ENCODE measurements at places on chromosomes 13 and 19. TPM values are rescaled to one million over a fixed set of nuclear protein-coding genes. Genes with fewer than 3 reads are reported as not detected.

Gene ZNF611
- total RNA-seq: 21.1 TPM

Gene IL12RB1
- total RNA-seq: 3.8 TPM

Gene FFAR1
- total RNA-seq: not detected

Gene MCEMP1
- not detected for total RNA-seq

DNA sequence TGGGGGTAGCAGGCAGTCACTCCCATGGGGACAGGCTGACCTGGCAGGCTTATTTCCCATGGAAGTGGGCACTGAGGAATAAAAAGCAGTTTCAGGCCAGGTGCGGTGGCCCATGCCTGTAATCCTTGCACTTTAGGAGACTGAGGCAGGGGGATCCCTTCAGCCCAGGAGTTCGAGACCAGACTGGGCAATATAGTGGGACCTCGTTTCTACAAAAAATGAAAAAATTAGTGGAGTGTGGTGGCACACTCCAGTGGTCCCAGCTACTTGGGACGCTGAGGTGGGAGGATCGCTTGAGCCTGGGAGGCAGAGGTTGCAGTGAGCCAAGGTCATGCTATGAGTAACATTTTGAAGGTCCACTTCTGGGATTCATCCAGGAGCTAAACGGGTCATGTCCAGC is 6.0 kb downstream of the GJB2 start:
- DNase-seq: no peak

GRCh38 chr13:79658333-79658975 is 177.5 kb downstream of the NDFIP2 start:
- no peak for DNase-seq

GRCh38 chr13:83780227-83780626 is 102.0 kb downstream of the SLITRK1 start:
- peak; percentile 7 for DNase-seq

GRCh38 chr13:100809856-100810255 is 135.3 kb upstream of the TMTC4 start:
- DNase-seq: no peak

- no peak for DNase-seq
These were observed 1573.3 kb downstream of the PCDH9 start for GRCh38 chr13:65656740-65657329.

- peak; percentile 77 for DNase-seq
These were observed 6.3 kb downstream of the SLC7A1 start for GRCh38 chr13:29589234-29589633.
